Memory B cell (primary cell): ENCODE measurements at places on chromosomes 4 and X.

- DNase-seq: no peak
Measured at GRCh38 chr4:79695848-79696247, 287.8 kb upstream of the GK2 start.

DNA sequence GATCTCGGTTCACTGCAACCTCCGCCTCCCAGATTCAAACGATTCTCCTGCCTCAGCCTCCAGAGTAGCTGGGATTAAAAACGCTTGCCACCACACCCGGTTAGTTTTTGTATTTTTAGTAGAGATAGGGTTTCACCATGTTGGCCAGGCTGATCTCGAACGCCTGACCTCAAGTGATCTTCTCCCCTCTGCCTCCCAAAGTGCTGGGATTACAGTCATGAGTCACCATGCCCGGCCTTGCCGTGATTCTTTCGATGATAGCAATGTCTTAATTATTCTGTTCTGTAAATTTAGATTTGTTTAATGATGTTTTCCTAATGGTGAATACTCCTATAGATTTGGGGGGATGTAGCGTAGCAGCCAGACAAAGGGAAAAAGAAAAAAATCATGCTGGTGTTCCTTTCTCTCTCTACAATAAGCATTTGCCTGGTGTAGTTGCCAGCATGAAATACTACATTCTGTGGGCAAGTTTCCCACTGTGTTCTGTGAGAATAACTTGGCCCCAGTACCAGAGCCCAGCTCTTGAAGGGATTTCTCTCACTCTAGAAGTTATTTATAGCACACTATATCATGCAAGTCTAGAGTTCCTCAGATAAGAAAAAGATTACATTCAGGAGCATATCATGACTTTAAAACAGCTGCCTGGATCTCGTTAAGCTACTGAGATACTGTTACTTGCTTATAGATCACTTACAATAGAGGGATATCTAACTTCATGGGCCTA lies 15.4 kb downstream of the NIPAL1 start:
- no peak for DNase-seq

GRCh38 chrX:20414762-20415445 lies 148.2 kb upstream of the RPS6KA3 start:
- no peak for DNase-seq

GRCh38 chrX:54090880-54091279 lies 46.6 kb upstream of the PHF8 start:
- DNase-seq: no peak

DNA sequence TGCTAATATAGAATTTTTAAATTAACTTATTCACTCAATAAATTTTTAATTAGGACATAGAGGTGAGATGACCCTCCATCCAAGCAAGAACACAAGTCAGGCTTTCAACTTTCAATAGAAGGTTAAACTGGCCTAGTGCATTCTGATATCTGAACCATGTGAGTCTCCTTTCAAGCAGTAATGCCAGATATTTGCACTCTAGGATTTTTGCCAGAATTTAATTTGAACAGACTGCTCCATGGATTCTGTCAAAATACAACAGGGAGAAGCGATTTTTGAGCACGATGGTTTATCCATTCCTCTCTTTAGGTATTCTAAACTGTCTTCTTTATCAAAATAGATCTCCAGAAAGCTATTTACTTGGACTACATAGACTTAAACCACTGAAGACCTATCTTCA lies 72.0 kb upstream of the DCLK2 start:
- DNase-seq: no peak

GRCh38 chrX:20463296-20464075 lies 196.8 kb upstream of the RPS6KA3 start:
- no peak for DNase-seq

GRCh38 chr4:74540193-74540592 lies 95.3 kb downstream of the AREG start:
- no peak for DNase-seq

- DNase-seq: no peak
Measured at GRCh38 chr4:73343432-73343831, 60.7 kb upstream of the ALB start.

- DNase-seq: no peak
Measured at GRCh38 chrX:118928151-118928550, 46.3 kb upstream of the LONRF3 start.
